ENCODE measurements at places on chromosomes 5 and 9. TPM values are rescaled to one million over a fixed set of nuclear protein-coding genes. Genes with fewer than 3 reads are reported as not detected.

The TMEM232 gene
- total RNA-seq = 2.1 TPM

The ZDHHC11 gene
- 4.0 TPM for total RNA-seq

The STK10 gene
- total RNA-seq = 26.4 TPM

The CCDC107 gene
- total RNA-seq = 55.0 TPM

The SLC46A2 gene
- total RNA-seq = not detected

DNA sequence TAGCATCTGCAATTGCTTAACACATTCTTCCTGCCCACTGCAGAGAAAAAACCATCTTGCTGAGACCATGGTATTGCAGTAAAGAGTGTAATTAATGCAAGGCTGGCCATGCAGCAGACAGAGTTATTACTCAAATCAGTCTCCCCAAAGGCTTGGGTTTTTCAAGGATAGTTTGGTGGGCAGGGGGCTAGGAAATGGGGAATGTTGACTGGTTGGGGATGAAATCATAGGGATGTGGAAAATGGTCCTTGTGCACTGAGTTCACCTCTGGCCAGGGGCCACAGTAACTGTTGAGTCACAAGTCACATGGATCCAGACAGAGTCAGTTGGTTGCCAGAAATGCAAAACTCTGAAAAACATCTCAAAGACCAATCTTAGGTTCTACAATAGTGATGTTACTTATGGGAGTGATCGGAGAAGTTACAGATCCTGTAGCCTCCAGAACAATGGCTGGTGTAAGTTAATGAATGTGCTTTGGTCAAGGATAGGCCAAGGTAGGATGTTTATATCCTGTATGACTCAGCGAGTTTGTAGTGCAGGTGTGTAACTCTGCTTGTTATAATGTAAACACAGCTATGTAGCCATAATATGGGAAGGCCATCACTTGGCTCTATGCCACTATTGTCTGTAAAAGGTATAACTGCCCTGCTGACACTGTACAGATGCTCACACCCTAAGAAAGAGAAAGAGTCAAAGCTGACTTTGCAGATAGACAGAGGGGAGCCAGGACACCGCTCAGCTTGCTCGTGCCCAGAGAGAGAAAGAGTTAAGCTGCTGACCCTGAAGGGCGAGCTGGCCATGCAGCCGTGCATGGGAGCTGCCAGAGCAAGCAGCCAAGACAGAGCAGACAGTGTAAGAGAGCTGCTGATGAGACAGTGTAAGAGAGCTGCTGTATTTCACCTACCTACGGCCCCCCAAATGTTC lies 27.2 kb downstream of the C9orf152 start:
- no peak for DNase-seq

DNA sequence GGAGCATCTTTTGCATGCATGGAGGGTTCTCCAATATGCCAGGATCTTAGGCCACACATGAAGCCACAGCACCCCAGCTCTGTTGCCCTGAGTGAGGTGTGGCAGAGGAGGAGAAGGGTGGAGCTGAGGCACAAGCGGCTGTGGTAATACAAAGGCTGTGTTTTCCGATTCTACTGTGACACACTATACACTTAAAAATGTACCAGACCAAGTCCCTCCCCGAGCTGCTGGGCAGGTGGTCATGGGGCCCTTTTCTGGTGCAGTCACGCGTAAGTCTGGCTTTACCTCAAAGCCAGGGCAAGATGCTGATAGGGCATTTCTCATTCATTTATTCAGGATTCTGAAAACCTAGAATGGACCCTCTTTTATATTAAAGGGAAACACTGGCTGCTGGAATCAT lies 3.7 kb downstream of the ADGRV1 start:
- no peak for DNase-seq

DNA sequence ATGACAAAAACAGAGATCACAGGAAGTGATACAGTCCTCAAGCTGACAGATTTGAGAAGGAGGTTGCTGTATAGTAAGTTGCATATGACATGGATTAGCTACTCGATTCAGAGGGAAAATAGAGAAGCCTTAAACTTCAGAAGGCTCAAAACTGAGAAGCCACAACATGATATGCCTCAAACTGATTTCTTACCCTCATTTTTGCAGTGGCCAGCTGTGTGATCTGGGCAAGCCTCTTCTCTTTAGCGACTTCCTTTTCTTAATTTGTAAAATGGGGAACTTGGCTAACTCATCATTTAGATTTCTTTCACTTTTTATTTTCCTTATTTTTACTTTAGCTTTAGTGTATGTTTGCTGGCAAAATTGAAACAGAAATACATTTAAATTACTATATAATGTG lies 421.1 kb downstream of the KIF4B start:
- DNase-seq = no peak

DNA sequence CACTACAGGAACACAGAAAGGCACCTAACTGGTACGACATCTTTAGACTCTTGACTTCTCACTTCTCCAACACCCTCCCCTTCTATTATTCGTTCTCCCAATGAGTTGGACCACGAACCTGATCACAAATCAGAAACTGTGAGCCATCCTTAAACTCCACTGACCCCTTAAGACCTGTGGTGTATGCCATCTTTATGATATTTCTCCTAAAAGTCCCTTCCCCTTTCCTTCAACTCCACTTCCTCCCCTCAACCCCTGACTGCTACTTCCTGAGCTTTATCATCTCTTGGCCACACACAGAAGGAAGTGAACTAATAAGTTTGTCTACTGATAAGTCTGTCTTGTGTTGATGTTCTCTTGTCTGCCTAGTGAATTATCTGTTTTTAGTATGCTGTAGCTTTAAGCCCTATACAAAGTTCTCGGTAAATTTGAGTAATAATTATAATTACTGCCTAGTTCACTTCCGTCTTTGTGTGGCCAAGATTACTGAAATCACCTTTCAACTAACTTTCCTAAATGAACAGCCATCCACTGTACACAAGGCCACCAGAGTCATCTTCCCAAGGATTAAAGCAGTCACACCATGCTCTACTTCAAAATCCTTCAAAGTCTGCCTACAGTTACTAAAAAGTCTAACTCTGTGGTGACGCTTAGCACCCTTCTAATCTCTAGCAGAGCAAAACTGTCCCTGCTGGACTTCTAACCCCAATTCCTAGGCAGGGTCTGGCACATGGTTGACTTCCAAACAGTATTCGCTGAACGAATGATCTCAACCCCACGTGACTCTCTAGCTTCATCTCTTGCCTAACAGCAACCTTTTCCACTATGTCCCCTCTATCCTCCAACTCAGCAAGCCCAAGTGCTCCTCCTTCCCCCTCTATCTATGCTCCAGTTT lies 23.2 kb downstream of the ELOVL7 start:
- DNase-seq = no peak

DNA sequence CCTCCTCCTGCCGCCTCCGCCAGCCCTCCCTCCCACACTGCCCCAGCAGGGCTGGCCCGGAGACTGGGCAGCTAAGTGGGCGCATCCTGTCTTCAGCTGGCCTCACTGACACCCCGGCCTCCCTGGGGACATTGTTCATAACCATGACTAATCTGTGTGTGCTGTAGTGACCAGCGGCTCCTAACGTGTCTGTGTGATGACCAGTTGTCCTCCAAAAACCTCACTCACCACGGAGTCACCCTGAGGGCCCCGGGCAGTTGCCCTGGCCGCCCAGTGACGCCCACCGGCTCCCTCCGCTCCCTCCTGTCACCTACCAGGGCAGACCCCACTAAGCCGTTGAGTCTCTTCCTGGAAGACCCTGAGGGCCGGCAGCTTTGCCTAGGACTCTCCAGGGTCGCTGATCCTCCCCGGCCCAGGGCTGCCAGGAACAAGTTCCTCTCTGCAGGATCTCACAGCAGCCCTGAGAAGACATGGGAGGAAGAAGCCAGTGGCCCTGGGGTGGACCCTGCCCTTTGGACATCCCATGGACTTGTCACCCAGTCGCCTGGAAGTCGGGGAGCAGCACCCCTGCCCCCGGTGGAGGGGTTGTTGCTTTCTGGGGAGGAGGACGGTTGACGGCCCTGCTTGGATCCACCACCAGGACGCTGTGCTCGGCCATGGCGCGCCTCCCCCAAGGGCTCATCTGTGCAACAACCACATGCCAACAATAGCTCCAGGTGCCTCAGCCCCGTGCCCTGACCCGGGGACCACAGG lies 110.2 kb upstream of the LMX1B start:
- DNase-seq = no peak

DNA sequence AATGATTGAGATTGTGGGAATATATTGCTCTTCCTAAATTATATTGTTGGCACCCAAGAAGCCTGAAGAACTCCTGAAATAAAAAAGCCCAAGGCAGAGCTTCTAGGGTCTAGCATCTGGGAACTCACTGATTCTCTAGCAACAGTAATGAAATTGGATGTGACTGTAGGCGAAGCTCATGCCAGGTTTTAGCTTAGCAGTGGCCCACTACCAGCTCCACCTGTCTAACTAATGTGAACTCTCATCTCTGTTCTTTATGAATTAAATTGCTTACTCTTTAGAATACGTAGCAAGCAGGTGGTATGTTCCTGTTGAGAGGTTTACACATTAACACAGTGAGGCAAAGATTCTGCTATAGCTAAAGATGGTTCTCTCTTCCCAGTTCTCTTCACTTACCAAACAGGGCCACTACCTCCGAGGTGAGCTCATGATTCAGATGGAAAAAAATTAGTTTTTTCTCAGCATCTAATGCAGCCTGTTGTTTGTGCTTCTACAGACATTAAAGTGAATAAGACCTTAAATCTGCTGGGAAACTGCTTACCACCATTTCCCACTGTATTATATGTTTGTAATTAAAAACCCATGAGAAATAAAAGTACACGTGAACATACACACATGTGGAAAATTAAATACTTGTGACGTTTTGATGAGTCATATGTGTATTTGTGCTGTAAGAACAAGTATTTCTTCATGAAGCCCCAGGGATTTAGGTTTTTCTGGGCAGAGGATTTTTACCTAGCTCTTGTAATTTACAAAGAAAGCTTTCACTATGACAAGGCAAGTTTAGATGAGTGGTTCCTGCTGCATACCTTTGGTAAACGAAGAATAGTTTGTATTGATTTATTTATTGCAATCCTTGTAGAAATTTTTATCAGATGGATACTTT lies 360.1 kb downstream of the KDM4C start:
- DNase-seq = no peak

DNA sequence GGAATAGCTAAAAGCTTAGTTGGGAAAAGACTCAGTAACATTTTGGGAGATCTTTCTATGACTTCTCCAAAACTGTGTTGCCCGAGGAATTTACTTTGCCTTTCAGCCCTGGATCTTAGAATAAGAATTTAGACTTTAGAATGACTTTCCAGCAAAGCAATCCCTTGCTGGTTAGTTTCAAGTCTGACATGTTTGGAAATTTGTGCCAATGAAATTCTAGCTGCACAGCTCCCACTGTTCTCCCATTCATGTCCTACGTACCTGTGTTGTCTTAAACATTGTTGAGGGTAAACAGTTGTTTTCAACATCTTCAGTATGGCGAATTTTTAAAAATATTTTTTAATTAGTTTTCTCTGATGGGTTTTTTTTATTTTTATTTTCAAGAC lies 111.4 kb downstream of the CCDC192 start:
- no peak for DNase-seq

GRCh38 chr5:14125262-14125661 lies 17.9 kb upstream of the TRIO start:
- DNase-seq = no peak

GRCh38 chr5:44001675-44002380 lies 387.4 kb downstream of the FGF10 start:
- DNase-seq = no peak

GRCh38 chr5:54360089-54360488 lies 49.7 kb upstream of the ARL15 start:
- no peak for DNase-seq

- DNase-seq = no peak
Observed at GRCh38 chr5:36384845-36385244, 83.1 kb upstream of the RANBP3L start.

DNA sequence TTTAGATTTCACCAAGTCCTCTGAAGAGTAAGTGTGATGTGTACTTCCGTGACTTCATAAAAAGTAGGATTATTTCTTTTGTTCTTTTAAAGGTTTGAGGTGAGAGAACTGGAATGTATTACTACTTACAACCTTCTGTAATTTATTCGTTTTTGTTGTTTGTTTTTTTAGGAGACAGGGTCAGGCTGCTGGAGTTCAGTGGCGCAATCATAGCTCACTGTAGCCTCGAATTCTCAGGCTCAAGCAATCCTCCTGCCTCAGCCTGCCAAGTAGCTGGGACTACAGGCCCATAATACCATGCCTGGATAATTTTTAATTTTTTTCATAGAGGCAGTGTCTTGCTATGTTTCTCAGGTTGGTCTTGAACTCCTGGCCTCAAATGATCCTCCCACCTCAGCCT lies 68.3 kb upstream of the RETREG1 start:
- no peak for DNase-seq

DNA sequence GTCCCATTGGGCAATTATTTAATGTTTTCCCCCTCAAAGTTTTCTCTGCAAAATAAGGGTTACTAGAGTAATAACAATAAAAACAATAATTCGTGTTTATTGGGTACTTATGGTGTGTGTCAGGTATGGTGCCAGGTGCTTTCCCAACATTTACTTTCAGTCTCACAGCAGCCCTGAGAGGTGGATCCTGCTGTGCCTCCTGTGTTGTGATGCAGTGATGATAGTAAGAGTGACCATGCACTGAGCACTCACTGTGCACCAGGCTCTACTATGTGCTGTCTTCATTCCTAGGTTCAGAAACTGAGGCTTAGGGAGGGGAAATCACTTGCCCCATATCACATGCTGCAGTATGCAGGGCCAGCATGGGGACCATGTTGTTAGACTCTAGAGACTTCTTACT lies 15.5 kb downstream of the OTULINL start:
- DNase-seq = no peak

GRCh38 chr5:83142526-83142925 lies 65.2 kb downstream of the XRCC4 start:
- DNase-seq = no peak

DNA sequence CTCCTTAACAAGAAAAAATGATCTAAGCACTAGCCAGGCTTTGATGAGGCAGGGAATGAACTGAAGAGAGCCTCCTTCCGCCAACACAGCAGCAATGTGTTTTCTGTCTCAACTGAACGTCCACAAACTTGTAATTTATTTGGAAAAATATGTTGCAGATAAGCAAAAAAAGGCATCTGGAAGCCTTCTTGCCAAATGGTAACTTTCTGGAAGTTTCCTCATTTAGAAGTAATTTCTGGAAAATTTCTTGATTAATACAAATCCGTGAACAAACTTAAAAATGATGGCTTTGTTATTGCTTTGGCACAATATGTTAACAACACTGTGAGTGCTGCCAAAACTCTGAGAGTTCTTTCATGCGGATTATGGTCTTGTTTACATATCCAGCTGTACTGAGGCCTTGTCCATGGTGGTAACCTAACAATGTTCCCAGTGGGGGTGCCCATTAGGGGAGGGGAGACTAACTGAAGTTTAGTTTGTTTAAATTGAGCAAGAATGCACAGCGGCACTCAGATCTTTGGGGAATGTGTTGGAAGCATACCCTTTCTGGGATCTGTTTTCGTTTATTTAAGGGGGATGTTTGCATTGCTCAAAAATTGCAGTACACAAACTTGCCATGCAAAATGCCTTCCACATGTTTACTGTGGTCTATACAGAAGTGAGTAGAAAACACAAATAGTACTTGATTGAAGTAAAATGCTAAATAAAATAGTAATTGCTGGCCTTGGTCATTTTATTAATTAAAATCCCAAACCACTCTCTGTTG lies 334.7 kb downstream of the NR2F1-AS1 start:
- DNase-seq = no peak

Measured in omental fat pad (tissue), 4 donors.